ENCODE measurements at places on chromosomes 16 and 17.
A peak's percentile ranks its signal among the peaks of the same experiment; 100 is the strongest.

DNA sequence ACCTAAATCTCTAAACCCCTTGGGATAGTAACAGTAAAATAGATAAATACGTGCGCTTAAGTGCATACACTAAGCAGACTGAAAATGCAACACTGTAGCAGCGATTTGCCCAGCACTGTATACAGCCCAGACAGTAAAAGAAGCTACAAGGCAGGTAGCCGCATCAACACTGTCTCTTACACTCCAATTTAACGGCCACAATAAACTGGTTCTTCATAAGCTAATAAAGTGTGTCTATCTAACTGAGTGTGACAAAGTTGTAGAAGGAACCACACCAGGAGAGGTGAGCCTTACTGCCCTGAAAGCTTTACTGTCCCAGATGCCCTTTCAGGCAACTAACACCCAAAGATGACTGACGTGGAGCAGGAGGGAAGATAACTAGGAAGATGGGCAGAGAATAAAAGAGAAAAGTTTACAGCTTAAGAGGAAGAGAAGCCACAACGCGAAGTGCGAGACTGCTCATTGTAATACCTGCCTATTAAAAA, 847 bp downstream of the ZDHHC7 start:
- no peak for DNase-seq

- no peak for DNase-seq
These were observed 401 bp downstream of the NXN start for GRCh38 chr17:979212-979538.

GRCh38 chr16:13634959-13635358, 285.0 kb upstream of the ERCC4 start:
- no peak for DNase-seq

GRCh38 chr17:80664217-80664790, 119.7 kb downstream of the RPTOR start:
- DNase-seq, result no peak

DNA sequence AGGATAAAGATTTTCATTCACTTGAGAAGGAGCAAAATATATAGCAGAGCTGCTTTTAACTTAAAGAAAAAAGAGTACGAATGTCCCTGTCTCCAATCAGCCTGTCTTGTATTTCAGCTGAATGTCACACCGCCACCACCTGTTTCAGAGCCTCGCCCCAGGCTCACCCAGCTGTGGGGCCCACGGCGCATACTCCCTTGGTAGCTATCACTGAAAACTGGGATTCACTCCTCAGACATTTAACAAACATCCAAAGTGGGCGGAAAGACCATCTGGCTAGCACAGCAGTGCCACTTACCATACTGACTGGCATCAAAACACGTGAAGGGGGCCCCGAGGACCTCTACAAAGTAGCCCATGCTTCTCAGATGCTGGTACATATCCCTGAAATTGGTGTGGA, 25.4 kb upstream of the SLC38A8 start:
- DNase-seq, result no peak

DNA sequence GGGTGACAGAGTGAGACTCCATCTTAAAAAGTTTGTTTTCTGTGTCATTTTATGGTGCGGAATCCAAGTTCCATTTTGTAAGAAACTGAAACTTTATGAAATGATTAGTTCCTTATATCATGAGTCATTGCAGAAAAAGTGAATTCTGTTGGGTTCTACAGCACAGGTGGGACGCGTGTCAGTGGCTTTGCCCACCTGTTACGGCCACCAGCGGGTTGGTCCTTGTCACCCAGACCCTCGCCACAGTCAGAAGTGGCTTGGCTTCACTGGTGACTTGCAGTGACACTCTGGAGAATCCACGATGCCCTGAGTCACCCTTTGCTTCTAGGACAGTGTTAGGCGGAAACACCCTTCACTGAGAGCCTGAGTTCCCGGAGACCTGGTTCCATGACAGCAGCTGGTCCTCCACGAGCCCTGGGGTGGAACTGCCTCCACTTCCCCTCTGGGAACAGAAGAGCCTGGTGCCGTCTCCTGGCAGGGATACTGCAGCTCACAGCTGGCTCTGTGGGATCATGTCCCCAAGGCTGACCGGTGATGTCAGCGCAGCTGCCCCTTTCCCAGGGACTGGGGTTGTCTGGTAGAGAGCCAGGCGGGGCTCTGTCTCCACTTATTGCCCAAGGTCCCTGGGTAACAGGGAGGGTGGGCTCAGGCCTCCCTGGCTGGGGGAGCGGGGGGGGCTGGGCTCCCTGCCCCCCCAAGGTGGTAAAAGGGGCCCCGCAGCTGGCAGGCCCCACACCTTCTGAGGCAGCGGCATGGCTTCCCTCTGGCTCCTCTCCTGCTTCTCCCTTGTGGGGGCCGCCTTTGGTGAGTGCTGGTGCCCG, at the start of gene CTRB1:
TSS of gene CTRB1 (plus strand) at position 733 of the 821 bp plus-strand sequence. CDS start at position 753, 20 bp downstream.
- DNase-seq, result no peak

DNA sequence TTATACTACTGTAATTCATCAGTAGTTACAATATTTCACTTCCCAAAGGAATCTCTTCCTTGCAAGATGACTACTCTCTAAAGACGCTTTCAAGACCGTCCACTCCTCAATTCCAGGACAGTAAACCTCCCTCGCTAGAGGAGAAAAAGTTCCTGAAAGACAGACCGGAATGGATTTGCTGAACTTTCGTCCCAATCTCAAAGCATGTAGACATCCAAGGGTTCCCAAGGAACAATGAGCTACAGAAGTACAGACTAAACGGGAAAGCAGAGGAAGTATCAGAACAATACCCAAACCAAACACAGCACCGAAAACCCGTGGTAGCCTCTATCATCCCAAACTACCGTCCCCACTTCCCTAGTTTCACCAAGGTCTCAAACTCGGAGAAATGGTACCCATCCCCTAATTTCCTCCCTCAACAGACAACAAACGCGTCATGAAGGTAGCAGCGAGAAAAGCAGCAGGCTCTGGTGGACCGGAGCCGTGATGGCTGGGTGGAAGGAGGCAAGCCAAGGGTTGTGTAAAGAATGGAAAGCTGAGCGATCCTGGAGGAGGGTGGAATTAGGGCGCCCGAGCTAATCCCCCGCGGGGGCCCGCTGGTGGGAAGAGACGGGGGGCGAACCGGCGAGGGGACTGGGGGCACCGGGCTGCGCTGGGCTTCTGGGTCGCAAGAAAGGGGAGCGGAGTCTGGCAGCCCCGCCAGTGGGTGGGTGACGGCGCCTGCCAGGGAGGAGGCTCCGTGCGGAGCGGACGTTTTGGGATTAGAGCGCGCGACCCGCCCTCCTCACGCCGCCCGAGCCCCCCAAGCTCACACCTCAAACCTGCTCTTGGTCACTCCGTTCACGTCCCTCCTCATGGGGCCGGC, 647 bp downstream of the FBXL20 start:
- no peak for DNase-seq

DNA sequence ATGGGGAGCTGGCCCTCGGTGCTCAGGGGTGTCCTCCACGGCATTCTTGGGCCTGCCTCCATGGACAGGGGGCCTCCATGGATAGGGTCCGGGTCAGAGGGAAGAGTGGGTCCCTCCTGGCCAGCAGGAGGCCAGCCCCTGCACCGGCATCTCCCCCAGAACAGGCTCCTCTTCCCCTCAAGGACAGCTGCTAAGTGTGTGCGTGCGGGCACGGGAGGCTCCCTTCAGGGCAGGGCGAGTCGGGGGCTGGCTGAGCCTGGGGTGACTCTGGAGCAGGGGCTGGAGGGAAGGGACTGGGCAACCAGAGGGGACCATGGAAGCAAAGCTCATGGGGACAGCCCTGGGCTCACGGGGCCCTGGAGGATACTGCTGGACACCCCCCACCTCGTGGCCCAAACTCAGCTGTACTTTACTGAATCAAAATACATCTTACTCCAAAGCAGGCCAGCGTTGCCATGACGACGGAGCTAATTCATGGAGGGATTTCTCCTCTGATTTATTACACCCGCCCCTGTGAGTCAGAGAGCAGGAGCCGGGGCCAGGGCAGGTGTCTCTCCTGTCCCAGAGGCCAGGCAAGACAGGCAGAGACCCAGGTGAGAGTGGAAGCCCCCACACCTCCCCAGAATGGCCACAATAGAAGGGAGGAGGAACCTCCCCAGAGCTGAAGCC, 2.1 kb downstream of the CASKIN1 start:
- DNase-seq, result no peak

- DNase-seq, result no peak
These were observed 218.8 kb downstream of the SNX29 start for GRCh38 chr16:12195296-12195695.

DNA sequence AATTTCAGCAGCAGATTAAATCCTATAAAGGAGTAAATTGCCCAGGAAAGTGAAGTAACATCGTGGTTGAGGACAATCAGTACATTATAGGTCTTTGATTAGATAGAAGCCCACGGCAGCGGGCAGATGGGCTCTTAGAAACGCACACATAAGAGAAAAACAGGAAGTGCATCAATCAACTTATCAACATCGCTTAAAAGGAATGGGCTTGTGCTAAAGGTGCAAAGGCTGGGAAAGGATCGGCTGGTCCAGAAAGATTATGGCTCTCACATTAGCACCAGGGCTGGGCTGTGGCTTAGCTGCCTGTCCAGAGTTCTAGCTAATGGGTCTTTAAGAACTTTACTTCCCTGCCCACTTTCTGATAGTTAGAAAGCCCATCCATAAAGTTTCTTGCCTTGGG, 292.0 kb upstream of the TNRC6C start:
- DNase-seq, result no peak

GRCh38 chr17:38761612-38762011, 9.1 kb downstream of the PSMB3 start:
- no peak for DNase-seq

DNA sequence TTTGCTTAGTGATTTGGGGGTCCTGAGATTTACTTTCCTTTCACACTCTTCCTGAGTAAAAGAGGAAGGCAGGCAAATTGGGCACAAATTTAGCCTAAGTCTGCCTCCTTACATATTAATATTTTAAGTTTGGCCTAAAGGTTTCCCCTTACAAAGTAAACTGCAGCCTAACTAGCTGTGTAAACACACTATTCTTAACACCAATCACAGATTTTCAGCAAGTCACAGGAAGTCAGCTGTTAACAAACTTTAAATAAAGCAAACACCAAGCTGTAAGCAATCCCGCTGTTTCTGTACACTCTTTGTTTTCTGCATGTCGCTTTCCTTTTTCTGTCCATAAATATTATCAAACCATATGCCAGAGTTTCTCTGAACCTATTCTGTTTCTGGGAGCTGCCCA, 45.1 kb upstream of the ABCC11 start:
- no peak for DNase-seq

GRCh38 chr17:19274893-19275292, 37.7 kb downstream of the EPN2 start:
- DNase-seq, result no peak

- DNase-seq, result no peak
These were observed 26.2 kb upstream of the ADORA2B start for GRCh38 chr17:15918661-15919259.

GRCh38 chr16:67459066-67459860, 21.7 kb downstream of the ATP6V0D1 start:
- DNase-seq, result no peak

DNA sequence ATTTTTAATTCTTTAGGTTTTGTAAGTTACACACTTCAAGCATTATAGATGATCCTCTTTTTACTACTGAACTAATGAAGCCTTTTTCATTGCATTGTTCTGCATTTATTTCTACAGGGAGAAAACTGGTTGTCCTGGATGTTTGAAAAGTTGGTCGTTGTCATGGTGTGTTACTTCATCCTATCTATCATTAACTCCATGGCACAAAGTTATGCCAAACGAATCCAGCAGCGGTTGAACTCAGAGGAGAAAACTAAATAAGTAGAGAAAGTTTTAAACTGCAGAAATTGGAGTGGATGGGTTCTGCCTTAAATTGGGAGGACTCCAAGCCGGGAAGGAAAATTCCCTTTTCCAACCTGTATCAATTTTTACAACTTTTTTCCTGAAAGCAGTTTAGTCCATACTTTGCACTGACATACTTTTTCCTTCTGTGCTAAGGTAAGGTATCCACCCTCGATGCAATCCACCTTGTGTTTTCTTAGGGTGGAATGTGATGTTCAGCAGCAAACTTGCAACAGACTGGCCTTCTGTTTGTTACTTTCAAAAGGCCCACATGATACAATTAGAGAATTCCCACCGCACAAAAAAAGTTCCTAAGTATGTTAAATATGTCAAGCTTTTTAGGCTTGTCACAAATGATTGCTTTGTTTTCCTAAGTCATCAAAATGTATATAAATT, 53.0 kb downstream of the TUBD1 start:
- no peak for DNase-seq

- DNase-seq, result no peak
These were observed 9.8 kb upstream of the MYH3 start for GRCh38 chr17:10666906-10667305.

- peak; percentile 89 for DNase-seq
These were observed 2.4 kb downstream of the BRICD5 start for GRCh38 chr16:2208308-2208707.

GRCh38 chr17:38916771-38917170, 8.6 kb upstream of the LASP1NB start:
- no peak for DNase-seq

DNA sequence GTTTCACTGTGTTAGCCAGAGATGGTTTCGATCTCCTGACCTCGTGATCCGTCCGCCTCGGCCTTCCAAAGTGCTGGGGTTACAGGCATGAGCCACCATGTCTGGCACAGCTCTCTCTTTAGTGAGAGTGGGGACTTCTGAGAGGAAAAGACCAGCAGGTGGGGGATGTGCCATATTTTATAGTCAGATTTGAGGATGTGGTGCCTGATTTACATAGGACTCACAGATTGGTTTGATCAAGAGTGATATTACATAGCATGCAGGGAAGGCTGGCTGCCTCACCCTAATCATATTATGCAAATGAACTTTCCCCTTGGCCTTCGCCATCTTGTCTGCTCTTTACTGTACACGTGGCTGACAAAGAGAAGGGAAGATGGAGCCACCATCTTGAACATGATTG, 28.1 kb upstream of the MAPK3 start:
- DNase-seq, result no peak

GRCh38 chr16:51951668-51952298, 595.2 kb downstream of the TOX3 start:
- DNase-seq, result peak; percentile 6

- DNase-seq, result no peak
These were observed 27.2 kb downstream of the ABCC3 start for GRCh38 chr17:50661795-50662391.

GRCh38 chr16:55029509-55029908, 98.8 kb downstream of the IRX5 start:
- DNase-seq, result no peak

DNA sequence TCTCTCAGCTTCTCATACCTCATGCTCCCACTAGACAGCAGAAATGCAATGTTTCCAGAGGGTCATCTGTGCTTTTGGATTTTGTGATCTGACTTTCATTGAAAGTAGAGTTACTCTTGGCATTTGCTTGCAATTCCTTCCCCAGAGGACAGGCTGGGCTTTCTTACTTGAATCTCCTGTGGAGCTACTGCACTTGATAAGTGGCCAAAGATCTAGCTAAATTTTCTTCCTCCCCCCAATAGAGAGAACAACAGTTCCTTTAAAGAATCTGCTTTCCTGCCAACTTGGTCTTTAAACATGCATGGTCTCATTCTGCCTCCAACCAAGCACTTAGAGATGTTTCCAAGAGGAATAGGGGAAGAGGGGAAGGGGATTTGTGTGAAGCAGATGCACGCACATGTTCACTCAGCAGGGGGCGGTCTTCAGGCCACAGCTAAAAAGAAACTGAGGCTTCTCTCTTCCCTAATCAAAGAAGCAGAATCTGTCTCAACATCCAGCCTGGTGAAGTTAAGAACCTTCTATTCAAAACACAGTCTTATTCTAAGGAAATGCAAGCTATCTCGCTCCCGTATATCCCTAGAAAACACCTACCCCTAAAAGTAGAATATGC, 229.6 kb downstream of the ZFHX3 start:
- no peak for DNase-seq

GRCh38 chr16:10878644-10879501, 1.9 kb downstream of the CIITA start:
- DNase-seq, result no peak
